GM12891 (cell line): ENCODE measurements at places on chromosomes 16 and 17.

- DNase-seq: no peak
Observed at GRCh38 chr17:7972131-7972785, 30.2 kb upstream of the GUCY2D start.

DNA sequence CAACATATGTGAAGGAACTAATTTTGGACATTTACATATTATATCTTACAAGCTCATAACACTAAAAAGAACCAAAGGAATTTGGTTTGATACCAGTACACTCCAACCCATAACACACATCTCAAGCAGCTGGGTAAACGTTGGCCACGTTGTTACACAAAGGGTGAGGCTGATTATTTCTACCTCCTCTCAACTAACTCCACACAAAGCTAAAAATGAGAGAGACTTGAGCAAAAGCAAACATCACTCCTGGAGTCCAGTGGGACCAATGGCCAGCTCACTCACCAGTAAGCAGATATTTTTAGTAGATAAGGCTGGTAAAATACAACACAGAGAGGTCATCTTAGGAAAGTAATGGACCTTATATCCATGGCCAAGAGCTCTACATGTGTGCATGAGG lies 207.6 kb downstream of the MRTFB start:
- DNase-seq: no peak

DNA sequence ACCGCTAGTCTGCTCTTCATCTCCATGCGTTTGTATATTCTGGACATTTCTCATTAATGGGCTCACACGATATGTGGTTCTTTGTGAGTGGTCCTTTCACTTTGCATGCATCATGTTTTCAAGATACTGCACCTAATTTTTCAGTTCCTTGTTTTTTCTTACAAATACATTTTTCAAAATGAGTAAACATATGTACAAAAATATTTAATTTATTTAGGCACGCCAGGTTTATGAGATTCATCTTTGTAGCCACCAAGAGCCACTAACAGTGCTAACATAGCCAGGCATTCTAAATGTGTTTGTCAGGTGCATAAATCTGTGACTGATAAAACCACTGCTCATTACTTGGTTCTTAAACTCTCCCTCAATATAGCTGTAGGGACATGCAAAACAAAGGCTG lies 375.3 kb downstream of the WWOX start:
- DNase-seq: no peak

DNA sequence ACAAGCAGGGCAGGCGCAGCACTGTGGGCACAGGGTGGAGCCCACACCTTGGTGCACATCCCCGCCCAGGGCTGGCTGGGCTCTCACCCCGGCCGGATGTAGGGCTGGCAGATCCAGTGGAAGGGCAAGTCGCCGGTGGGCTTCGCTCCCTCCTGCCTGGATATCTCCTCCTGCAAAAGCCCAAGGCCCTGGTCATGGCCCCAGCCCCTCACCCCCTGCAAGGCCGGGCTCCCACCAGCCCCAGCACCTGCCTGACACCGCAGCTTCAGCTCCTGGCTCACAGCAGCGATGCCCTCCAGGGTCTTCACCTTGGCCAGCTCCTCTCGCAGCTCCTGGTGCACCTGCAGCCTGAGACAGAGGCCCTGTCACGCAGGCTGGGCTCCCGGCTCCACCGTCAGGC lies 5.0 kb downstream of the DUS1L start:
- DNase-seq: no peak

- DNase-seq: no peak
Observed at GRCh38 chr16:27285676-27286196, 17.2 kb upstream of the NSMCE1 start.

- DNase-seq: no peak
Observed at GRCh38 chr17:50781167-50781566, 13.8 kb upstream of the ANKRD40CL start.

GRCh38 chr16:75329943-75330342 lies 78.5 kb upstream of the BCAR1 start:
- DNase-seq: no peak

DNA sequence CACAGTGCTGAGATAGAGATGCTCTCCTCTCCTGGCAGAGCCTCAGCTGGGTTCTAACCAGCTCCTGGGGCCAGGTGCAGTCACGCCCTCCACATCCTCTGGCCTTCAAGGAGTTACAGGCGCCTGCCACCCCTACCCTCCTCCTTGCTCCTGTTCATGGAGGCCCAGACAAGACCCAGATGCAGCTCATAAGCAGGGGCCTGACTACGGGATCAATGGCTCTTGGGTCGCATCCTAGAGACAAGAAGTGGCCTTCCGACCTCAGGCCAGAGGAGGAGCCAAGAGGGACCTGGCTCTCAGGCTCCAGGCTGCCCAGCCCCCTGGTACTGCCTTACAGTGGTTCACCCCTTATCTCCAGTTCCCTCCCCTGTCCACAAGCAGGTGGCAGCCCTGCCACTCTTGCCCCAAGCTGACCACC lies 23.0 kb downstream of the ARHGAP27 start:
- no peak for DNase-seq

DNA sequence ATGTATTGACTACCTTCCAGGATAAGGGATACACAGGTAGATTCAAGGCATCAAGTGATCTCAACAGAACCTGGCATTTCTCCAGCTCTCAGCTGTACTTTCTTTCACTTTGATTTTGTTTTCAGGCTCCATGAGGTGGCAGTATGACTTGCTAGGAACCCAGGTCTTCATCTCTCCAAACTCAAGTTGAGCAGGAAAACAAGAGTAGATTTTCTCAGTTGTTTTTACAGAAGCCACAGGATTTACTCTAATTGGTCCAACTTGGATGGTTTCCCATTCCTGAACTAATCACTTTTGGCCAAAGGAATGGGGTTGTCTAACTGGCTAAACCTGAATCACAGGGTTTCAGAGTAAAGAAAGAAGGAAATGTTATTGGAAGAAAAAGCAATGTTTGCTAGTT lies 146.6 kb downstream of the TRIM37 start:
- no peak for DNase-seq

- peak; percentile 96 for DNase-seq
Observed at GRCh38 chr16:714558-715476, at the start of gene METRN. Gene METRN (plus strand): TSS chr16:715118. CDS start chr16:715290, 172 bp downstream.

DNA sequence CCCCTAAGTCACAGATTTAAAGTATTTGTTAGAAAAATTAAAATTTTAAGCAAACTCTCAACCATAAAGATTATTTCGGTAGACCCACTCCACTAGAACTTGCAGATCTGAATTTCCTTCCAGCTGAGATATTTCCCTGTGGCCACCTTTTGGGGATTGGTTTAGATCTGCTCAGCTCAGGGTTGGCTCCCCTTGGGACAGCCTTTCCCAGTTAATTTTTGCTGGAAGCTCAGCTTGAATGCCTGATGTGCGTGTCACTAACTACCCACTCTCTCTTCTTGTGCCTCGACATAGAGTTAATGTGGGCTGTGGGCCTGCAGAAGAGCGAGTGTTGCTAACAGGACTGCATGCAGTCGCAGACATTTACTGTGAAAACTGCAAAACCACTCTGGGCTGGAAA lies 57.6 kb downstream of the YPEL2 start:
- DNase-seq: no peak

DNA sequence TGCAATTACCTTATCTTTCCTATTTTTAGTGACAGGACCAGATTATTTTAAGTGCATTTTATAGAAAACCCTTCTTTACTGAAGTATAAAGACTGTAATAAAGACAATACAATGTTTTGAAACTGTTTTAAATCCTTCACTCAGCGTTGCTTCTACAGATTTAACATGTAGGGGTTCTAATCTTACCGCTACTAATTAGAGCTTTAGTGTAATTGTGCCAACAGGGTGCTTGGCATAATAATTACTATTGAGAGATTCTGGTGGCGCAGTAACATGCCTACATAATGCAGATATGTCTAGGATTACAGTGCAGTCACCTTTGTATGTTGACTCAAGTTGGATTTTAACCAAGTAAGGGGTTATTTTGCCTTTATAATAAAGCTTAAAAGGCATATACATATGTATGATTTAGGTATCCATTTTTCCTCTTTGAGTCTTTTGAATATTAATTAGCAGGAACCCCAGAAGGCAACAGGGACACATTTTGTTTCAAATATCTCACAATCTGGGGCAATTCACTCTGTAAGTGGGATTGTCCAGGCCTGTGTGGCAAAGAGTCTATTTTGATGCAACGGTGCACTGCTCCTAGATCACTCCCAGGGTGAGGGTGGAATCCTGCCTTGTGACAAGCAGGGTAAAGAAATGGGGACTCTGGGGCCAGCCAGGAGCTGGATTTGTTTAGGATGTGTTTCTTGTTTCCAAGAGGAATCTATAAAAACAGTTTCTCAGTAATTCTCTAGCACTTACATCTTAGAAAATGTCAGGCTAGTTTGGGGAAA lies 604.7 kb upstream of the SALL1 start:
- DNase-seq: no peak

- no peak for DNase-seq
Observed at GRCh38 chr16:49424961-49425360, 51.4 kb downstream of the C16orf78 start.

DNA sequence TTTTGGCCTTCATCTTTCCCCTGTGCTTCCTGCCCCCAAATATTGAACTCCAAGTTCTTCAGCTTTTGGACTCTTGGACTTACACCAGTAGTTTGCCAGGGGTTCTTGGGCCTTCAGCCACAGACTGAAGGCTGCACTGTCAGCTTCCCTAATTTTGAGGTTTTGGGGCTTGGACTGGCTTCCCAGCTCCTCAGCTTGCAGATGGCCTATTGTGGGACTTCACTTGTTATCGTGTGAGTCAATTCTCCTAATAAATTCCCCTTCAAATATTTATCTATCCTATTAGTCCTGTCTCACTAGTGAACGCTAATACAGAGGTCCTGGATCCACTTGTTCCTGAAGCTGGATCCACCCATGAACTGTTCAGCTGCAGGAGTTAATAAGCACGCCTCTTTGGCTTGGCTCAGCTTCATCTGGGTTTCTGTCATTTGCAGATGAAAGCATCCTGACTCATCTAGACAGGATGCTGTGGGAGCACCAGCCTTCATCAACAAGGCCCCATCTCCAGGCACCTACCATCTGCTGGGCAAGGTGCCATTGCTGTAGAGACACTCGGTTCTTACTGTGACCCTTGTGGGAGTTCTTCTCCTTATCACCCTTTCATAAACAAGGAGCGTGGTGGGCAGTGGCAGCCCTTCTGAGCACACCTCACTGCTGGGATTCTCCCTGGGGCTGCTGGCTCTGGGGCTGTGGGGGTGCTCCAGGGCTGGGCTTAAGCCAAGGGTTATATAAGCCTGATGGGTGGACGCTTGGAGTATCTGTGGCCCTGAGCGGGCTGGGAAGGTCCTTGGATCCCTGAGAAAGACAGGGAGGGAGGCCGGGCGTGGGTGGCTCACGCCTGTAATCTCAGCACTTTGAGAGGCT lies 23.1 kb downstream of the LAT start:
- no peak for DNase-seq

GRCh38 chr16:66847533-66848067 lies 3.4 kb downstream of the CA7 start:
- no peak for DNase-seq

DNA sequence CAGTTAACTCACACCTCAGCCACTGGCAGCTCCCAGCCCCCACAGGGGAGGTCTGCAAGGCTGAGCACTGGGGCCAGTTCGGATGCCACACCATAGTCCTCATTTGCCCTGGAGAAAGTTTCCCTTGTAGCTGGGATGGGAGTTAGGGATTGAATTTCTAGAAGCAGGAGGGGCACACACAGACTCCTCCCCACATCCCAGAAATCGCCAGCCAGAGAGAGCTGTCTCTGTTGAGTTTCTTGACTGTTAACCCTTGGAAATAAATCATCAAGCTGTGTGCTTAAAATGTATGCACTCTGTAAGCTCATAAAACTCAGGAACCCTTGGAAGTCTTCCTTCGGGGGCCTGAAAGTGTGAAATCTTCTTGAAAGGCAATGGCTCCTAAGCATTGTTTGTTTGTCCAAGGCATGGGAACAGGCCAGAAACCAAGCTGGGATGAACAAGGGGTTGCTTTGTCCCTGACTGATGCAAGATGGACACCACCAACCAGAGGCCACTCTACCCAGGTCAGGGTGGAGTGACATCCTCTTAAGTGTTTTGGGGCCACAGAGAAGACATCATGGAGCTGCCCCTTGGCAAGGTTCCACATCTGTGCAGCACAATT lies 394 bp upstream of the PRM3 start:
- DNase-seq: no peak

GRCh38 chr17:62755141-62755851 lies 52.8 kb downstream of the MARCHF10 start:
- no peak for DNase-seq

DNA sequence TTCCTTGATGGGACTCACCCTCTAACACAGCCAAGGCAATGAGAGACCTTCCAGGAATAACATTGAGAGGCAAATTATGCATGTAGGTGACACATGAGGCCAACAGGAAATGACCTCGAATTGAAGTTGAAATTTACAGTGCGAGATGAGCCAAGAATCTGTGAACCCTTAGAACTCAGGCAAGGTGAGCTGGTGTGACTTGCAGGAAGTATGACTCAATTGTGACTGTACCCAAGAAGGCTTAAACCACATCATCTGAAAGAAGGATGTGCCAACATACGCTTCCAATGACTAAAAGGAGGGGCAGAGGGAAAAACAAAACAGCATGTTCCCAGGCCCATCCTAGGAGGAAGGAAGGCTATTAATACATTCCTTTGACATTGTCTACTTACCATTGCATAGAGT lies 44.8 kb downstream of the PITPNC1 start:
- DNase-seq: no peak

DNA sequence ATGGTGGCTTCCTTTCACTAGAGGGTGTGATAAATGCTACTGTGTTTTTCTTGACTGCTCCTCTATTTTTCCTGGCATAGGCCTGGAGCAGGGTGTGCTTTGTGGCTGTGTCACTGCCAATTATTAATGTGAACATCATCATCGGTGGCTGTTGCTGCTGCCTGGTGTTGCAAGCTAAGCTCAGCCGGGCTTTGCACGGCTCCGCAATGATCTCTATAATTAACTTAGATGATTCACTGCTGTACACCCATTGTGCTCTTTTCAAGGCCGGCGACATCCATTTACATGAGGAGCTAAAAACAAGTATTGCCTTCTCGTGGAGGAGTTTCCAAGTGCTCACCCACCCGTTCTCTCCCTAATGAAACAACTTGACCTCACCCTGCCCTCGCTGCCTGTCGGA lies 160.1 kb upstream of the IRX3 start:
- DNase-seq: no peak

- DNase-seq: no peak
Observed at GRCh38 chr17:14594690-14595089, 293.8 kb downstream of the HS3ST3B1 start.

- DNase-seq: no peak
Observed at GRCh38 chr17:14057591-14057990, 11.7 kb upstream of the COX10 start.

GRCh38 chr16:17370731-17371285 lies 100.0 kb downstream of the XYLT1 start:
- DNase-seq: no peak

GRCh38 chr17:28113269-28113668 lies 70.8 kb downstream of the NLK start:
- DNase-seq: no peak

GRCh38 chr16:12846592-12846991 lies 42.9 kb upstream of the CPPED1 start:
- DNase-seq: no peak

- no peak for DNase-seq
Observed at GRCh38 chr16:16133943-16134604, 89.2 kb downstream of the ABCC6 start.
